Posterior cingulate gyrus (tissue), 11 donors: ENCODE measurements at places on chromosomes 2 and 18.

DNA sequence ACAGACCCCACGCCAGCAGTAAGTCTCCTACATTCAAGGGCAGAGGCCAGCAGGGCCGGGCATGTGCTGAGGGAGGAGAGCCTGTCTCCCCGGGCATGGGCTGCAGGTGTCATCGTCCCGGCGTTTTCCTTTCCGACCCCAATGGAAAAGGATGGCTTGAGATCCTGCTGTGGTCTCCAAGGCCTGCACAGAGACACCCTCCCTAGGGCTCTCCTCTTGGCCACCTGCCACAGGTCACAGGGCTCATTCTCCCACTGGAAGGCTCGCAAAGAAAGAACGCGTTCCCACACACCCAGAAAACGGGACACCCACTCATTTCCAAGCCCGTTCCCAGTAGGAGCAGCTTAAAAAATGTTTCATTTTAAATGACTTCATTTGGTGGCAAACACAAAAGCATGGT lies 41.0 kb downstream of the DIPK1C start:
- no peak for DNase-seq

DNA sequence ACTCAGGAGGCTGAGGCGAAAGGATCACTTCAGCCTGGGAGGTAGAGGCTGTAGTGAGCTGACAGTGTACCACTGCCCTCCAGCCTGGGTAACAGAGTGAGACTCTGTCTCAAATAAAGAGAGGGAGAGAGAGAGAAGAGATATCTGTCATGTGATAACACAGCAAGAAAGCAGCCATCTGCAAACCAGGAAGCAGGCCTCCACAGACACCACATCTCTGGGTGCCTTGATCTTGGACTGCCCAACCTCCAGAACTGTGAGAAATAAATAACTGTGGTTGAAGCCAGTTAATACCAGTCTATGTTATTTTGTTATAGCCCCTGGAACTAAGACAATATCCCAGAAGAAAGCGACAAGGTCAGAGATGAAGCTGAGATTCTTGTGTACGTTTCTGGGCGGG lies 2.6 kb upstream of the CCDC68 start:
- DNase-seq, result no peak

- DNase-seq, result no peak
These were observed 13.5 kb upstream of the SIX3 start for GRCh38 chr2:44927985-44928482.

GRCh38 chr2:190910341-190911136 lies 29.9 kb downstream of the GLS start:
- no peak for DNase-seq

DNA sequence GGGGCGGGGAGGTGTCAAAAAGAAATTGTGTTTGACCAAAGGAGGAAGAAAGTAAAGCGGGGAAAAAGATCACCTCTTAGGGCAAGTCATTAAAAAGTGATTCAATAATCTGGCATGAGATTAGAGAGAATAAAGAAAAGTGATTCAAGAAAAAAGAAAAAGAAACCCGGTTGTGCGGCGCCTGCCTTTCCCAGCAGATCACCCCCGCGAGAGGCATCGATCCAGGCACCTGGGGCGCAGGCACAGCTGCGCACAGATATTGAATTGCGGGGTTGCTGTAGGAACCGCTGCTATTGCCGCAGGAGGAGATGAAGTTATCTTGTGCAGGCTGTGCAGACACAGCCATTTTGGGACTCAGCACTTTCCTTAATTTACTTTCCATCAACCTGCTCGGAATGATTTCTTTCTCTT lies 71.2 kb downstream of the PLB1 start:
- peak; percentile 85 for DNase-seq

DNA sequence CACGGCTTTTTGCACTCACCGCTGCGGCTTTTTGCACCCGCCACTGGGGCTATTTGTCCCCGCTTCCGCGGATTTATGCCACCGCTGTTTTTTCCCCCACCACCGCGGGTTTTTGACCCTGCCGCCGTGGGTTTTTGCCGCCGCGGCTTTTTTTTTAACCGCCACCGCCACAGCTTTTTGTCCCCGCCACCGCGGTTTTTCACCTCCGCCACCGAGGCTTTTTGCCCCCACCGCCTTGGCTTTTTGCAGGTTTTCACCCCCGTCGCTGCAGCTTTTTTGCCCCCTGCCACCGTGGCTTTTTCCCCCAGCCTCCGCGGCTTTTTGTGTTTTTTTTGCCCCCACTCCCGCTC lies 2796.7 kb upstream of the TEKT4 start:
- DNase-seq, result no peak

- no peak for DNase-seq
These were observed 118.5 kb upstream of the HDAC4 start for GRCh38 chr2:239519089-239519920.

DNA sequence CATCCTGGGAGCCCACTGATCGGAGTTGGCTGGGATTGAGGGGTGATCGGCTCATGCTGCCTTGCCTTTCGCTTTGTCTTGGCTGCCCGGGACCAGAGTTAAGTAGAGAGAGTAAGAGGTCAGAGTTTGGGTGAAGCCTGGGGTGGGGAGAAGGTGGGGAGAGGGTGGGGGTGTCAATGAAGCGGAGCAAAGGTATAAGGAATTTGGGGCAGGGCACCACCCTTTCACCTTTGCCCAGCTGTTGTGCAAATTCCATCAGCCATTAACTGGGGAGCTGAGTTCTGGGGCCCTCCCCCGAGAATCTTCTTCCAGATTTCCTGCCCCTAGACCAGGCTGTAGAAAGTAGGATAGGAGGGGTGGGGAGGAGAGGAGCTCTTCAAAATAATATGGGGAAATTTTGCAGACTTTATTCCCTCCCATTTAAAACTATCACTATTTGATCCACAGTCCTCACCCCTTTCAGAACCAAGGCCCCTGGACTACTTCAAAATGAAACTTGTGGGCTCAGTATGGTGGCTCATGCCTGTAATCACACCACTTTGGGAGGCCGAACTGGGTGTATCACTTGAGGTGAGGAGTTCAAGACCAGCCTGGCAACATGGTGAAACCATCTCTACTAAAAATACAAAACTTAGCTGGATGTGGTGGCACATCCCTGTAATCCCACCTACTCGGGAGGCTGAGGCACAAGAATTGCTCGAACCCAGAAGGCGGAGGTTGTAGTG lies at the start of gene SLC23A3:
TSS of gene SLC23A3 (minus strand) at position 100 of the 725 bp plus-strand sequence. CDS start at position 55, 45 bp downstream.
- no peak for DNase-seq

DNA sequence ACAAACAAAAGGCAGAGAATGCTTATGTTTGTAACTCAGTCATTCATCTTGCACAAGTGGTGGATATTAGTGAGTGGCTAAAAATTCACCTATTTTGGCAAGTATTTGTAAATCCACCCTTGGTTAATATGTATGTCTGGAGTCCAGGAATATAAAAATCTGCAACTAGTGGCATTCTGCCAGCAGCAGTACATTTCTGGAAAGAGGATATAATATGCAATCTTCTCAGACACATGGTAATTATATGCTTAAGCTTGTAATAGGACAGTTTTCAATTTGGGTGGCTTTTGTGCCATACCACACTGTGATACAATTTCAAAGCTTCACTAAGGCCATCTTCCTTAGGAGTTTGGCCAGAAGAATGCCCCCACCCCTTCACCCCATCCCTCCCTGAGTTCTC lies 693.3 kb downstream of the MBD2 start:
- DNase-seq, result no peak

DNA sequence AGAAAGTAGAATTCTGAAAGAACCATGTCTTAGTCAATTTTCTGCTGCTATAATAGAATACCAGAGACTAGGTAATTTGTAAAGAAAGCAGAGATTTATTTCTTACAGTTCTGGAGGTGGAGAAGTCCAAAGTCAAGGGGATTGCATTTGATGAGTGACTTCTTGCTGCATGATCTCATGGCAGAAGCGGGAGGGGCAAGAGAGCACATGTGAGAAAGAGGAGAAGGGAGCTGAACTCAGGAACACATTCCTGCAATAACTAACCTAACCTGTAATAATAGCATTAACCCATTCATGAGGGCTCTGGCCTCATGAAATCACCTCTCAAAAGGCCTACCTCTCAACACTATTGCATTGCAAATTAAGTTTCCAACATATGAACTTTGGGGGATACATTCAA lies 797.5 kb upstream of the POU3F3 start:
- no peak for DNase-seq

- DNase-seq, result no peak
These were observed 186.5 kb upstream of the TPO start for GRCh38 chr2:1226766-1227165.

DNA sequence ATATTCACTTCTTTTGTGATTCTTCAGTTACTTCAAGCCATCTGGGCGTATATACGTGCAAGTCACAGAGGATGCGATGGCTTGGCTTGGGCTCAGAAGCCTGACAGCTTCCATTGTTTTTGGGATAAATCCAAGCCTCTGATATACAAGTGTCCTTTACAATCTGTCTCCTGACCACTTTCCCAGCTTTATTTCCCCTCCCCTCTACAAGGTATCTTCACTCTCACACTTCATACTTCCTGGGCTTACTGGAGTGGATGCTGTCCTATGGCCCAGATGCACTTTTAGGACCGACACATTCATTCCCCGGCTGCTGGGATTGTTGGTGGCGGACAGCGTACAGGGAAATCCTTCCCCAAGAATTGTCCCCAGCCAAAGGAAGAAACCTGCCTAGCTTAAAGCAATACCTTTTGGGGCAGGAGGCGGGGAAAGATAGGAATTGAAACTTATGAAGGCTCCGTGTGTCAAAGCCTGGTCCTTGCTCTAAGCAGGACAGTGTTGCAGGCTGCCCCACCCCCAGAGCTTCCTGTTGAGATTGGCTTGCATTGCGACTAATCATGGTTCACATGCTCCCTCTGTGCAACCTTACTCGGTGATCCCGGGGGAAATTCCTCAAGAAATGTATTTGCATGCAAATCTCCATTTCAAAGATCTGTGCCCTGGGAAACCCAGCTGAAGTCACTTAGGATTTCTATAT lies 802.9 kb upstream of the ID2 start:
- no peak for DNase-seq

- DNase-seq, result no peak
These were observed 272.6 kb upstream of the UBE2E3 start for GRCh38 chr2:180707884-180708205.

- peak; percentile 4 for DNase-seq
These were observed 2.6 kb upstream of the GPR35 start for GRCh38 chr2:240622531-240623235.

DNA sequence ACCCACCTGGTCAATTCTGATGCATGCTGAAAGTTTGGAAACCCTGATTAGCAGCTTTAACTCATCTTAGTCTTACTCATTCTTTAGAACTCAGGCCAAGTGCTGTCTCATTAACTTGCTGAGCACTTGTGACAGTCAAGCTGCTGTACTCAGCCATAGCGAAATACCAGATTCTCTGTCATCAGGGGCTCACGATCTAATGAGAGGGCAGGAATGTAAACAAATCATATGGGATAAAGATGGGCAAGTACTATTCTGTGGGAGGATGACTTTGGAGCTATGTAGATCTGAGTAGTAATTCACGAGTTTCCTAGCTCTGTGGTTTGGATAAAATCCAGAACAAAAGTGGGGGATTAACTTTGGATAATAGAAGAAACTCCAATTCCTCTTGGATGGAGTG lies 376.6 kb downstream of the HRH4 start:
- no peak for DNase-seq

DNA sequence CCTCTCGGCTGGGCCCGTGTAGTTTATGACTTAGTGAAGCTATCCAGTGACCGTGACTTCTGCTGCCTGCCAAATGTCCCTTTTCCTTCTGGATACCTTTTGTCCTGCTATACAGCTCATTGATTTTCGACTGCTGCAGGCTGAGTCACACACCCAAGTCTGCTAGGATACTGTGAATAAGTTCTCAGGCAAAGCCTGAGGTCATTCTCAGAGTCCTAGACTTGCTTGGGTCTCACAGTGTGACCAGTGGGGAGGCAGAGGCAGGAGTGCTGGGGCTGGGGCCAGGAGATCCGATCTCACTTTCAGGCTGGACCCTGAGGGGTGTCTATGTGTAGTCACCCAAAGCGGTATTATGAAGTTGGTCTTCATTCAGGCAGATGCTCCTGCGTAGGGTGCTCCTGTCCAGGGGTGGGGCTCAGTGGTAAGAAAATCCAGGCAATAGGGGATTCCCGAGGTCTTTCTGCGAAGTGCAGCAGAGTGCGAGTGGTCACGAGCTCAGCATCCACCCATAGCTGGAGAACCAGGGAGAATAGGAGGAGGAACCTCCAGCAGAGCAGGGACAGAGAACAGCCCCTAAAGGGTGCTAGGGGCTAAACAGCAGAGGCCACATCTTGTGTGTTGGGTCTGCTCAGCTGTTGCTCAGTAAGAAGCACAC lies 268.6 kb upstream of the NCKAP5 start:
- DNase-seq, result no peak

- DNase-seq, result no peak
These were observed 27.5 kb downstream of the SP100 start for GRCh38 chr2:230443541-230443940.

DNA sequence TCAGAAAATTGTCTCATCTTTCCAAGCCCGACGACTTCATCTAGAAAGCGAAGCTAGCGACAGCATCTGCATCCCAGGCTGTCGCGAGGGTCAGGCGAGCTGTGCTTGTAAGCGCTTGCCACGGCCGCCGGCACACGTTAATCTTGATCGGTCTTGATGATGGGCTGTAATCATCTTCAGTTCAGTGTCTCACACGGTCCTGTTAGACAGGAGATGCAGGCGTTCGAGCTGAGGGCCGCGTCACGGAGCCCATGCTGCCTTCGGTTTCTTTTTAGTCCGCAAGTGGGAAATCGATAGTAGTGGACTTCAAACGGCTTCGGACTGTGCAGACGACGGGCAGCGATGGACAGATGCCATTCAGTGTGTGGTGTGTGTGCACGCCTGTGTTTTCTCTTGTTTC lies 43.6 kb downstream of the ADI1 start:
- no peak for DNase-seq

- DNase-seq, result no peak
These were observed 104.7 kb upstream of the PKDCC start for GRCh38 chr2:41943159-41943558.

- no peak for DNase-seq
These were observed 550.6 kb downstream of the DSC3 start for GRCh38 chr18:30491815-30492551.

GRCh38 chr18:25832001-25832604 lies 258.3 kb downstream of the SS18 start:
- DNase-seq, result peak; percentile 26

DNA sequence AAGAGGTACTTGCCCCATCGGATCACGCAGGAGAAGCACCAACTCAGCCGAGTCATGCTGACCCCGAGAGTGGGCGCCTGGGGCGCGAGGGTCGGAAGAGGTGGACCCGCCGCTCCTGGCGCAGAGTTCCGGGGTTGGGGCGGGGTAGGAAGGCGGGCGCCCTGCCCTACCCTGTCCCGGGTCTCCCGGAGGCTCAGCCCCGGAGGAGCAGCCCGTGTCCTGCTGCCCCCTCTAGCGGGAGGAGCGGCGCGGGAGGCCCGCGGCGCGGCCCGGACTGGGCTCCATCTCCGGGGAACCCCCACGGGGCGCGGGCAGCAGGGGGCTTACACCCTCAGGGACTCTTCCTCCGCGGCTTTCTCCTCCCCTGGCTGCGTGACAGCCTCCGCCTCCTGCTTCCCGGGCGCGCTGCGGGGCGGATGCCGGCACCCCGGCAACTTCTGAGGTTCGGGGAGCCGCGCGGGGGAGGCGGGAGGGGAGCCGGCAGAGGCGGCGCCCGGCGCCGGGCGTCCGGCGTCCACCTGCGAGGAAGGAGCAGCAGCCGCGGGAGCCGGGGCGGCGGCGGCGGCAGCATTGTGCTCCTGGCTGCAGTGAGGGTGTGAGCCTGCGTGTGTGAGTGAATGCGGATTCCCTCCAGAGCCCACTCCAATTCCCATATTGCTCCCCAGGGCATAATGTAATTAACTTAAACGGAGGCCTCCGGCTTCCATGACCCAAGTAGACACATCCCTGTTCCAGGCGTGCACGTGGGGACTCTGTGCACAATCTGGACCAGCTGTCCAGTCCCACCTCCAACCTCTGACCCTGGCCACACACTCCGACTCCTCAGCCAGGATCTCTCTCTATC lies 7.6 kb upstream of the TNS1 start:
- peak; percentile 47 for DNase-seq

- no peak for DNase-seq
These were observed 215.0 kb downstream of the SUCLG1 start for GRCh38 chr2:84243788-84244733.
